Glomerular endothelial cell (primary cell): ENCODE measurements at places on chromosomes 1 and 21. TPM values are rescaled to one million over a fixed set of nuclear protein-coding genes. Genes with fewer than 3 reads are reported as not detected.
A peak's percentile ranks its signal among the peaks of the same experiment; 100 is the strongest.

DNA sequence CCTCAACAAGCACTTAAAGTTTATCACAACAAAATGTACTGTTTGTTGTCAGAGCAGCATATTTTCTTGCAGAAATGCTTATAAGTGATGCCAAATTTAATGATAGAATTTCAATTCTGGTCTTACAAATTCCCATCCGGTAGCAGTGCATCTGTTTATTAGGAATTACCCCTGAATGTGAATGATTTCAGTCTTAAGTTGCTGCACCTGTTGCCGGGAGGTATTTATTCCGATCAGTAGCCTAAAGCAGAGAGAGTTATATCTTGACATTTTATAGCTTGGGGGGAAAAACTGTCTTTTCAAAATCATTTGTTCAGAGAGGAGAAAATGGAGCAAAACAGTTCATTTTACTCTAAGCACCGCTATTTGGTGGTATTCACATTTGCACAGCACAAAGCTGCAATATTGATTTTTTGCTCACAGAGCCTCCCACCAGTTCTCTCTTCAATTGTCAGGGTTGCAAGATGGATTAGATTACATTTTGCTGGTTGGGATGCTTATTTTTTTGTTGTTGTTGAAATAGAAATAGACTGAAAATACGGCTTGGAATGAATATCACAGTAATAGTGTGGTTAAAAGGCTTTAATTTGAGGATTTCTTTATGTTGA, 98.6 kb downstream of the ADGRL2 start:
- no peak for DNase-seq

GRCh38 chr1:107100331-107100984, 40.4 kb upstream of the NTNG1 start:
- DNase-seq: no peak

- DNase-seq: no peak
These were observed 1.6 kb downstream of the RASSF5 start for GRCh38 chr1:206508956-206509355.

DNA sequence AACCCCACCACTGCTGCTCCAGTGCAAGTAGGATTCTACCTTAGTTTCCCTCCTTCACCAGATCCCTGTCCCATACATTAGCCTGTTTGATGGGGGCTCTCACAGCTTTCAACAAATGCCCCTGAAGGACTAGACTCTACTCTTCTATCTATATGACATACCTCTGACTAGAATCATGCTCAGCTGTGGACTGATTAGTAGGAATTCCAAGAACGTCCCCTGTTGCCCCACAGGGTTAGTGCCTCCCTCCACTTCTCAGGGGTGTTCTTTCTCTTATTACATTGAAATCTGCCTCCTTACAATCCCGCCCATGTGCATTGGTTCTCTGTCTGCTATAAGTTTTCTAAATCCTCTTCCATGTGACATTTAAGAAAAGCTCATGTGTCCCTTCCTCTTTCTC, 375.9 kb upstream of the DUSP10 start:
- no peak for DNase-seq

- DNase-seq: no peak
These were observed 137.5 kb downstream of the TOMM20 start for GRCh38 chr1:234990874-234991801.

- DNase-seq: peak; percentile 25
These were observed 876.5 kb upstream of the B3GALT2 start for GRCh38 chr1:194062962-194063361.

DNA sequence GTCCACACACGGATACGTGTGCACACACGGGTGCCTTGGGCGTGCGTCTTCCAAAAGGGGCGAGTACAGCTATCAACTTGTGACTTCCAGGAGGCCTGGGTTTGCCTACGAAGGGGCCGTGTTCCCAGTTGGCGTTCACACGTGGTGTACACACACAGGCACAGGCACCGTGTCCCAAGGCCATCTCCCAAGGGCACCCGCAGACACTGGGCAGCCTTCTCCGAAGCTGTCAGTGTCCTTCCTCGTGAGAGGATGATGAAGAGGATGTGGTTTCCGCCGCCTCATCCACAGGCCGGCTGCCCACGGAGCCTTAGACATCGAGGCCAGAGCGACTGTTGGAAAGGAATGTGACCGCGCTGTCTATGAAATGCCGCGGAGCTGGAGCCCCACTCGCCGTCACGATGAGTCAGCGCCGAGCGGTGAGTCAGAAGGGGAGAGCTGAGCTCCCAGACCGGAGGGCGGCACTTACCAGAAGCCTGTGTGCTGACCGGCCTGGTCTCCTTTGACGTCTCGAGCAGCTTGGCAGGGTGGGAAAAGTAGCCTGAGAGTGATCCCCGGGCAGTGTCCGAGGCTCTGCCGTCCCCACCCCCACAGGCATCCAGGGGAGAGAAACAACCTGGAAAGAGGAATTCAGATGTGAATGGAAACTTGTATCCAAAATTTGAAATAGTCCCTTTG, 141.4 kb upstream of the ARHGEF16 start:
- peak; percentile 37 for DNase-seq

- no peak for DNase-seq
These were observed 64.8 kb upstream of the BACH1 start for GRCh38 chr21:29233611-29234540.

- no peak for DNase-seq
These were observed 309.7 kb upstream of the ZRANB2 start for GRCh38 chr1:71390518-71390917.

DNA sequence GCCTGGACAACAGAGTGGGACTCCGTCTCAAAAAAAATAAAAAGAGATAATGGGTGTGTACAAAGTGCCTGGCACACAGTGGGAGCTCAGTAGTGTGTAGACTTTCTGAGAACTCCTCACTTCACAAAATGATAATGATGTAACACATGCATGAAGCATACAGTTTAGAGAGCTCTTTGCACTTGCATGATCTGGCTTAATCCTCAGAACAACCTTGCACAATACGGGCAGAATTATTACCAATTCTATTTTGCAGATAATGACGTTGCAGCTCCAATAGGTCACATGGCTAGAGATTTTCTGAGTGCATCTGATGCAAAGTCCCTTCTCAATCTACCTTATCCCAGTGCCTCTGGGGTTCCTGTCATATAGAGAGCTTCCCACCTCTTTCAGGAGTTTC, 71.4 kb downstream of the CD247 start:
- DNase-seq: no peak

DNA sequence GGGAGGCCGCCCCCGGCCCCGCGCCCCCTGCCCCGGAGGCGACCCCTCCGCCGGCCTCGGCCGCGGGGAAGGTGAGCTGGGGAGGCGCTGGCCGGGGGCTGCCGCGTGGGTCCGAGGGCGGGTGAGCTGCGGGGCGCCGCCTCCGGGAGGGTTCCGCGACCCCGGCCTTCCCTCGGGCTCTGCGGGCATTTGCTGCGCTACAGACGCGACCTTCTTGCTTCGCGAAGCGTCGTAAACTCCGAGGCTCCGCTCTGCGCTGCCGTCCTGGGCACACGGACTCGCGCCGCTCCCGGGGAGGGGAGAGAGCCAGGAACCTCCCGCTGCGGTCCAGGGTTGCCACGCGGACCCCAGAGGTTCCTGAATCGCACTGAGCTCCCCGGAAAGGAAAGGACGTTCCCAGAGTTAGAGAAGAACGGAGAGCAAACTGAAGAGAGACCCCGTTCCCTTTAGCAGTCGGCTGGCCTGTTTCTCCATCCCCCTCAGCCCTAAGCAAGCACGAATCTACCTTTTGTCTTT, 345 bp downstream of the SLX9 start:
- DNase-seq: no peak

GRCh38 chr1:202691816-202692215, 18.4 kb downstream of the SYT2 start:
- DNase-seq: no peak

DNA sequence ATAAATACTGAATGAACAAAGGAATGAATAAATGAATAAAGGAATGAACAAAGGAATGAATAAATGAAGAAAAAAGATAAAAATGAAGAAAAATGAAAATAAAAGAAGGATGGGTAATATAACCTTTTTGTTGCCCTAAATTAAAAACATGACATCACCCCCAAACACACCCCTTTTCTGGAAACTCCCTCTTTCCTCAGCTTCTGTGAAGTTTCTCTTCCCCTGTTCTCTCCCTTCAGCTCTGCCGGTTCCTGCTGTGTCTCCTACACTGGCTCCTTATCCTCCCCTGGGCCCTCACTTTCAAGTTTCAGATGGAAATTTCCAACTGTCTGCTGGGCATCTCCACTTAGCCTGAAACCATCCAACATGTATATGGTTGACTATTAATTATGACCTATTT, 37.9 kb downstream of the RAB3B start:
- DNase-seq: no peak

The FCGR3B gene
- not detected in 2 replicates for total RNA-seq

The TRMT1L gene
- 18.9 and 26.2 TPM in 2 replicates for total RNA-seq

The ZNF695 gene
- total RNA-seq: 0.87 and 2.3 TPM in 2 replicates

The TMEM269 gene
- not detected in 2 replicates for total RNA-seq

The UMODL1 gene
- not detected in 2 replicates for total RNA-seq

The ENAH gene
- total RNA-seq: 33.9 and 46.1 TPM in 2 replicates

The RXFP4 gene
- total RNA-seq: not detected in 2 replicates

The YIPF1 gene
- total RNA-seq: 27.8 and 29.3 TPM in 2 replicates

The HHAT gene
- total RNA-seq: 5.9 and 9.3 TPM in 2 replicates
